Upper lobe of left lung (tissue), 6 donors: ENCODE measurements at places on chromosomes 2 and 18. TPM values are rescaled to one million over a fixed set of nuclear protein-coding genes. Genes with fewer than 3 reads are reported as not detected.

GRCh38 chr2:54813584-54813983 is 90.1 kb downstream of the EML6 start:
- H3K27me3 ChIP-seq = no peaks in the 10 kb centered on the region
- no peaks in the 10 kb centered on the region for H3K36me3 ChIP-seq
- no peak overlapping the region for H3K4me3 ChIP-seq
- no peak for DNase-seq

DNA sequence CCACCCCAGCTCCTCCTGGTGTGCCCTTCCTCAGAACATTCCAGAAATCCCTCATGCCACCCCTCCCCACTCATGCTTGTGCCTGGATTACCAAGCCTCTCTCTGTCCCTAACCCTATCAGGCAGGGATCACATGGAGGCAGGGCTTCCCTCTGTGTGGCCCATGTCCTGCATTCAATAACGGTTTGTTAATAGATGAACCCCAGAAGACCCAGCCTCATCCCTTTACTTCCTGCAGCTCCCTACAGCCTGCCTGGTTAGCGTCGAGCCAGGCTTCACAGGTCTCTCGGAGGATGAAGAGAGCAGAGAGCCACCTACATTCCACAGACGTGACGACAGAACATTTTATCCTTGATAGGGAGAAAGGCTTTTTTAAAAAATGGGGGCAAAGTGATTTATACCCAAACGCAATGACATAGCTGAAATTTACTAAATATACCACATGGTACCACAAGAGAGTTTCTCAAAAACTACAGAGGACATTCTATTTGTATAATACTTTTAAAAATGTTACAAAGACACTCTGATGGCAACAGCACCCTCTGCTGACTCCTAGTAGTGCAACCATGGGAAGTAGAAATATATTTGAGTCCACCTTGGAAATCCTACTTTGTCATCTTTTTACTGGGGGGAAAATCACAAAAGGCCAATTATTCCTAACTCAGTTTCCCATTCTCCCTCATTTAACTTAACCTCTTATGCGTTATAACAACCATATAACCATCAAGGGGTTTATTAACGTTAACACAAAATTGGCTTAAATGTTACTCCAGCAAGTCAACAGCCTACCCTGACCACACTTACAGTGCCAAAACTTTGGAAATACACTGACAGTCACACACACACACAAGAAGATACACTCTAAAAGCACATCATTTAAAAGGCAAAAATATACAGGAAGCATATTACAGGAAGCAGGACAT is 30.7 kb downstream of the FBXO15 start:
- no peaks in the 10 kb centered on the region for H3K36me3 ChIP-seq
- no peaks in the 10 kb centered on the region for H3K27me3 ChIP-seq
- no peak overlapping the region for H3K4me3 ChIP-seq
- DNase-seq = no peak
- no peak overlapping the region for H3K27ac ChIP-seq
- H3K4me1 ChIP-seq = no peaks in the 10 kb centered on the region

DNA sequence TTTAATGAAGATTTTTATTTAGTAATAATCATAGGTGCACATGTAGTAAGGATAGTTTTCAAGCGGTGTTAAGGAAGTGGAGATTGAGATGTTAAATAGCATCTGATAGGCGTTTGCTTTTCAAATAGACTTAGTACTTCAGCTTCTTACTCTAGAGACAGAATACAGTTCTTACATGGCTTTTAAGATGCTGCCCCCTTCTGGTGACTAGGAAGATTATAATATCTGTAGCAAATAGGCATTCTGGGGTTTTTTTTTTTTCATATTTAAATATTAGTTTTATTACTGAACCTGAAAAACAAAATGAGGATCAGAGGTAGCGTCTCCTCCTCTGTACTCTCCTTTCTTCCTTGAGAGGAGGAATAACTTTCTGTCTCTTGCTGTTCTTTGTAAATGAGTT is 100.2 kb downstream of the AGAP1 start:
- DNase-seq = no peak
- no peak overlapping the region for H3K4me3 ChIP-seq
- no peaks in the 10 kb centered on the region for H3K27me3 ChIP-seq
- H3K36me3 ChIP-seq = no peaks in the 10 kb centered on the region
- no peak overlapping the region for H3K27ac ChIP-seq

LBX2 gene
- total RNA-seq = 2.6 TPM

ALPP gene
- 4.8 TPM for total RNA-seq
